ENCODE measurements at places on chromosomes 16 and 17.

- H3K27me3 ChIP-seq, result no peaks in the 10 kb centered on the region
- DNase-seq, result no peak
- no peak overlapping the region for H3K4me3 ChIP-seq
- peaks cover 9% of the 10 kb centered on the region for H3K36me3 ChIP-seq
- H3K4me1 ChIP-seq, result peaks cover 44% of the 10 kb centered on the region
Observed at GRCh38 chr17:1643999-1644492, 1.5 kb downstream of the SCARF1 start.

- H3K36me3 ChIP-seq, result no peaks in the 10 kb centered on the region
- H3K27ac ChIP-seq, result no peak overlapping the region
- H3K4me3 ChIP-seq, result peak overlapping the region; percentile 62
- peaks cover 71% of the 10 kb centered on the region for H3K27me3 ChIP-seq
- peaks cover 34% of the 10 kb centered on the region for H3K4me1 ChIP-seq
Observed at GRCh38 chr17:2024572-2025219, 438 bp downstream of the RTN4RL1 start.

DNA sequence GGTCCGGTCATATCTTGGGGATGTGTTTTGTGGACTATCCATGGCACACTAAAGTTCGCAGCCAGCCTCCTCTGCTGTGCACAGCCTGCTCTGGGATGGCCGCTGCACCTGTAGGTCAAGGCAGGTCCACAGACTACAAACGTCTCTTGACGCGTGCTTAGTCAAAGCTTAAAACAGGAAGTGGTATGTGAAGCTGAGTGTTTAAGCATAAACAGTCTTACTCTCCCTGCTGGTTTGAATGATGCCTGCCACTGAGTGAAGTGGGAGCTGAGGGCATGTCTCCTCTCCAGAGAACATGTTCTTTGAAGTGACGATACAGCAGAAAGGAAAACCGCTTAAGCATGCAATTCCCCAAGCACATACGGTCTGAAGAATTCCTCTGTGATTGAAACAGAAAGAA is 365.6 kb downstream of the SLC39A11 start:
- peak; percentile 77 for DNase-seq
- no peaks in the 10 kb centered on the region for H3K36me3 ChIP-seq
- peak overlapping the region; percentile 47 for H3K27ac ChIP-seq
- peaks cover 7% of the 10 kb centered on the region for H3K4me1 ChIP-seq

DNA sequence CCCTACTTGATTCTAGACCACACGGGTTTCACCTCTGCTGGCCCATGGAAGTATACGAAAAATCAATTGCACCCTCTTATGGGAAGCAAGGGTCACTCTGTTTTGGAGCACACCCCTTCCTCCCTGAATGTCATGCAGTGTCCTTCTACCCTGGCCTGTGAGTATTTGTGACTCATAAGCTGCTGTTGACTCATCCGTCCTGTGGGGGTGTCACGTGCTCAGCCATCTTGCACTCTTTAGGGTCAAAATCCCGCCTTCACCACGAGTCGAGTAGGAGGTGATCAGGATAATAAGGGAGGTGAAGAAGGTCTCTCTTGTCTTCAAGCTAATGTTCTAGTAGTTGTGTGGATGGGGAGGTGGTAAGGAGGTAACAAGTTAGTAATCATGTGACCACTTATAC is 341.0 kb upstream of the EEF2KMT start:
- no peaks in the 10 kb centered on the region for H3K4me1 ChIP-seq
- no peak overlapping the region for H3K4me3 ChIP-seq
- no peak overlapping the region for H3K27ac ChIP-seq
- H3K27me3 ChIP-seq, result no peaks in the 10 kb centered on the region
- DNase-seq, result no peak
- no peaks in the 10 kb centered on the region for H3K36me3 ChIP-seq

GRCh38 chr17:79668344-79669250 is 57.7 kb upstream of the RBFOX3 start:
- no peaks in the 10 kb centered on the region for H3K36me3 ChIP-seq
- no peak for DNase-seq
- no peak overlapping the region for H3K27ac ChIP-seq
- no peaks in the 10 kb centered on the region for H3K4me1 ChIP-seq

DNA sequence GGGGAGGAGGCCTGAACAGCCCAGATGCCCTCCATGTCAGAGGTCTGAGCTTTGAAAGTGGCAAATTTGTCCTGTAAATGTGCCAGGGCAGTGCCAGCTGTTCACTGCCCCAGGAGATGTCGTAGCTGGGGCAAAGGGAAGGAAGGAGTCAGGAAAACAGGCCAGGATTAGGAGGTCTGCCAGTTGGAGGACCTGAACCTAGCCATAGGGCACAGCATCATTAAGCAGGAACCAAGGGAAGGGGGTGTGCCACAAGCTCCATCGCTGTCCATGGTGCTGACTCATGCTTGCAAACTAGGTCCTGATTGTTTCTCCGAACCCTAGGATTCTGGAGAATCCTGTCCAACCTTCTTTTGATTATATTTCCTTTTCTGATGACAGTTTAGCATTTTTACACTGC is 124.2 kb downstream of the TMEM132E start:
- no peaks in the 10 kb centered on the region for H3K27me3 ChIP-seq
- no peak overlapping the region for H3K27ac ChIP-seq
- no peaks in the 10 kb centered on the region for H3K4me1 ChIP-seq
- peak; percentile 3 for DNase-seq

DNA sequence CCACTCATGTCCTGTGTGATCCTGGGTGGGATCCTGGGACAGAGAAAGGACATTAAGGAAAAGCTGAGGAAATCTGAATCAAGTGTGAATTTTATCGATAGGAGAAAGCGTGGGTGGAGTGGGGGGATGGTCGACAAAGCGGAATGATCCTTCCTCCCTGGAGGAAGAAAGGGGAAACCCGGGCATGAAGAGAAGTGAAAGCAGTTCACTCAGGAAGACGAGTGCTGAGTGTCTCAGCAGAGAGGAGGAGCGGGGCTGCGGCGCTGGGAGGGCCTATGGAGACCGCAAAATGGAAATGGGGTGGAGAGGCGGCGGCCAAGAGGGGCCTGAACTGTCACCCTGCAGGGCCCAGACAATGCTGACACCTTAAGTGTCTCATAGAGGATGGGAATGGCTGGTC is 8.7 kb downstream of the ZDHHC7 start:
- H3K4me1 ChIP-seq, result peaks cover 40% of the 10 kb centered on the region
- no peaks in the 10 kb centered on the region for H3K27me3 ChIP-seq
- no peak overlapping the region for H3K4me3 ChIP-seq
- no peak for DNase-seq
- H3K27ac ChIP-seq, result peak overlapping the region; percentile 17

GRCh38 chr16:48605518-48606110 is 4.4 kb downstream of the N4BP1 start:
- peaks cover 4% of the 10 kb centered on the region for H3K36me3 ChIP-seq
- H3K27ac ChIP-seq, result no peak overlapping the region
- no peaks in the 10 kb centered on the region for H3K27me3 ChIP-seq
- peaks cover 15% of the 10 kb centered on the region for H3K4me1 ChIP-seq
